ENCODE measurements at places on chromosomes 2 and 18.

GRCh38 chr2:217434180-217434975, 568.4 kb downstream of the TNS1 start:
- DNase-seq: peak; percentile 90

DNA sequence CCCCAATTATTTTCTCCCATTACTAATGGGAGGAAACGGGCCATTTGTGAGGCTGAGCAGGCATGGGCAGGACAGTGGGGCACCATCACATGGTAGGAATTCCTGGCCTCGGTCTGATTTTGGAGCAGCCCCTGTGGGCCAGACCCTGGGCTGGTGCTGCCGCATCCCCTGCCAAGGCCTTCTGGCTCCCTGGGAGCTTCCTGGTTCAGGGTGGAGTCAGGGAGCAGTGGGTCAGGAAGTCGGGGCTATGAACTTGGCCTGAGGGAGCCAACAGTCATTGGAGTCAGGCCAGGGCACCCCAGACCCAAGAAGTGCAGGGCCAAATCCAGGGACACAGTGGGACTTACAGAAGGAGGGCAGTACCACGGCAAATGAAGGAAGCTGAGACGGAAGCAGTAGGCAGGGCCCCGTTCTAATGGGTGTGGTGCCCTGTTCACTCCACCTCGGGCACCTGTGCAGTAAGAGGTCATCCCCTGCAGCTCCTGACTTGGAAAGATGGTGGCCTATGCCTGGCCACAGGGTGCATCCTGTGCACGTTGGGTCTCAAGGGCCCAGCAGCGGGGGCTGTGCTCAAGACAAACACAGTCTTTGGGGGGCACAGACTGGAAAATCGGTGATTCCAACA, 328.1 kb downstream of the SMAD2 start:
- no peak for DNase-seq

DNA sequence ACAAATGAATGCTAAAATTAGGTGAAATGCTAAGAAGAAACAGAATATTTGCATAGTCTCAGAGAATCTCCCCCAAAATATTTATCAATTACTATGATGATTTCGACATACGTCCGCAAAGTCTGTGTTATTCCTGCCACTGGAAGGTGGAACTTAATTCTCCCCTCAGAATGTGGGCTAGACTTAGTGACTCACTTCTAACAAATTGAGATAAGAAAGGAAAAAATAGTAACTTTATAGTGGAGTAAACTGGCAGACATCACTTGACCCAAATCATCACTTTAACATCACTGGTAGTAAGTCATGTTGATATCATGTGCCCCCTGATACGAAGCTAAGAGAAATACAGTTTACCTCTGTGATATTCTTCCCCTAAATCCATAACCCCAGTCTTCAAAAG, 23.5 kb downstream of the HADHB start:
- DNase-seq: no peak

- DNase-seq: no peak
Measured at GRCh38 chr2:135785032-135785431, 43.4 kb downstream of the UBXN4 start.

- no peak for DNase-seq
Measured at GRCh38 chr2:240811346-240812300, 8.4 kb downstream of the KIF1A start.

- no peak for DNase-seq
Measured at GRCh38 chr2:2572393-2573204, 241.5 kb upstream of the MYT1L start.

- DNase-seq: no peak
Measured at GRCh38 chr2:136323195-136323594, 205.2 kb upstream of the CXCR4 start.

DNA sequence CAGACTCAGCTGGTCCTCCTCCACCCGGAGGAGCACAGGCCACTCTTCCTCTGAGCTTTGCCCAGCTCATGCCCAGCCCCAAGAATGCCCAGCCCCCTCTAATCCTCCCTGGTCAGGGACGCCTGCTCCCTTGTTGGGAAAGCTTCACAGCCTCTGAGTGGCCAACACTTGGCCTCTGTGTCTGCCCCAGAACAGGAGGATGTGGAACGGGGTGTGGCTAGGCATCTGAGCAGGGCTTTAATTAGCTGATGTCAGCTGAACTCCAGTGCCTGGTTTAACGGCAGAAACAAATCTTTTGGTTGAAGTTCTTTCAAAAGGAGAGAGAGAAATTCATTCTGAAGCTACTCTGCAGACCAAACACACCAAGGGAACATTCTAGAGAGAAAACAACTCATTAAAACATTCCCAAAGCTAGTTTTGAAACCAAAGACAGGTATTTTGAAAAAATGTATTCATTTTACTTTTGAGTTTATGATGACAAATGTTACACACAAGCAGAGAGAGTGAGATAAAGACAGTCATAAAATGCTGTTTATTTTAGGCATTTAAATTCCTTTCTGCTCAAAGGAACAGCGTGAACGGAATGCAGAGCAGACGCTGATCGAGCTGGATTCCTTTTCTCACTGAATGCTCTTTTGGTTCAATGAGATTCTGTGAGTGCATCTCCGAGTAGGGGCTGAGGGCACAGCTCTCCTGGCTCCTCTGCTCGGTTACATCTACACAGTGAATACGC, 63.8 kb downstream of the RTP5 start:
- no peak for DNase-seq

DNA sequence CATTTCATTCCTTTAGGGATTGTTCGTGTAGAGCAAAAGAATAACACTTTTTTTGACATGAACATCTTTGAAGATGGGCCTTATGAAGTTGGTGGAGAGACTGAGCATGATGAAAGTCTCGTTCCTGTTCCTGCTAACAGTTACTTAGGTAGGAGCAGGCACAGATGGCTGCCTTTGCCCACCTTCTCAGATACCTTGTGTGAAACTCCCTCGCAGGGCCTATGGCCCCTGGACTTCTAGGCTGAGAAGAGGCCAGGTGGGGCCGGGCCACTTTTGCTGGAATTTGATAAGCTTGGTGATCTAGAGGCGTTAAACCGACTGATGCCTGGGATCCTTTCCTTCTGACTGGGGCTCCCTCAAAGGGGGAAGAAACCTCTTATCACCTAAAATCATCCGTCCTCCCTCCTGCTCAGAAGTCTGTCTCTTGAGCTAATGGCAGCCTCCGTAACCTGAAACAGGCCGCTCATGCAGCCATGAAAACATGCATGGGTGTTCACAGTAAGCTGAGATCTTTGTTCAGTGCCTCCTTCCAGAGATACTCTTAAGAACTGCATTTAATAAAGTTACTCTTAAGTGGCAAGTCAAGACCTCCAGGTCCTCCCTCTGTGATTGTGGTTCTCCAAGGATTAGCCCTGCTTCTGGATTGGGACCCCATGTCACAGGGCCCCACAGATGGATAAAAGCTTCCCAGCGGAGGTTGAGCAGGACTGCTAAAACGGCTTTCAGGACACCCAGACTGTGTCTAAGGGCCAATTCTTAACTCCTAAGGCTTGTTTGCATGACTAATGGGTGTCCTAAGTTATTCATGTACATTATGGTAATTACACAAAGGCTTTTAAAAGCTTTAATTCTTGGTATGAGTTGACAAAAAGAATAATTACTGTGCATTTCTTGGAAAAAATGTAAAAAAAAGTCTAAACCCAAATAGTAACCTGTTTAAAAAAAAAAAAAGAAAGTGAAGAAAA, 43.9 kb downstream of the ITGA6 start:
- no peak for DNase-seq

DNA sequence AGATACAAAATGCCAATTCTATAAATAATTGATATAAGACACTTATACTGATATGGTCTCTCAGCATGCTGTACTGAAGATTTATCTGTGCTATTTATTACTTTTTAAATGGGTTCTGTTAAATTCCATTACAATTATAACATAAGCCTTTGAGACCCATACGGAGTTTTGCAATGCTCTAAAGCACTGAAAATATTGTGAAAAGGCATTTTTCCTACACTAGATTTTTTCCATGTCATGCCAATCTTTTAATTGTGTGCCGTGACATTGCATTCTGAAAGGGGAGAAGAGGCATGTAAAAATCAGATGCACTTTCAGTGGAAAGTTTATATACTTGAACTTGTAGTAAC, 46.5 kb downstream of the EFEMP1 start:
- no peak for DNase-seq

- DNase-seq: no peak
Measured at GRCh38 chr2:10835052-10835970, 22.7 kb upstream of the PDIA6 start.

DNA sequence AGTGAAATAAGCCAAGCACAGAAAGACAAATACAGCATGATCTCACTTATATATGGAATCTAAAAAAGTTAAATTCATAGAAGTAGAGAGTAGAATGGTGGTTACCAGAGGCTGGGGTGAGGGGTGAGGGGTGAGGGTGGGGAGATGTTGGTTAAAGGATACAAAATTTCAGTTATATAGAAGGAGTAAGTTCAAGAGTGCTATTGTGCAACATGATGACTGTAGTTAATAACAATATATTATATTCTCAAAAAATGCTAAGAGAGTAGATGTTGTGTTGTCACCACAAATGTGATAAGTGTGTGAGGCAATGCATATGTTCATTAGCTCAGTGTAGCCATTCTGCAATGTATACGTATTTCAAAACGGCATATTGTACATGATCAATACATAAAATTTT, 26.4 kb upstream of the GULP1 start:
- DNase-seq: no peak

GRCh38 chr2:176467595-176467994, 198.4 kb downstream of the MTX2 start:
- no peak for DNase-seq
